ENCODE measurements at places on chromosomes 2 and 18. TPM values are rescaled to one million over a fixed set of nuclear protein-coding genes. Genes with fewer than 3 reads are reported as not detected.

DNA sequence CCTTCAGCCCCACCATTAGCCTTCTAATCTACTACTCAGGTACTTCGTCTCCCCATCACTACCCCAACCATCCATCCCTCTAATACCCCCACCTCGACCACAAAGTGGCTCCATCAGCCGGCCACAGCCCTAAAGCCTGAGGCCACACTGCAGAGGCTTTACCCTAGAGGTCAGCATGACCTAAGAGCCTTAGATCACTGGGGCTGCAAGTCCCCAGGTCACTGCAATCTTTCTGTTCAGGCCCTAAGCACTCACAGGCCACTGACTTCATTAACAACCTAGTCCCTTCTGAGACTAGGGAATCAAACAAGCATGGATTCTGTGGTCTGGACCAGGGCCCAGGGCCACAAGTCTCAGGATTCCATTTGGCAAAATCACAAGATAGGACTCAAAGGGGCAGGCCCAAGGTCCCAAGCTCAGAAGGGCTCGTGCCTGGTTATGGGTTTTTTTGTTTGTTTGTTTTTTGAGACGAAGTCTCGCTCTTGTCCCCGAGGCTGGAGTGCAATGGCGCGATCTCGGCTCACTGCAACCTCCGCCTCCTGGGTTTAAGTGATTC lies 37.0 kb upstream of the PKDCC start:
- H3K4me3 ChIP-seq, result no peak overlapping the region
- H3K27ac ChIP-seq, result no peak overlapping the region
- peaks cover 6% of the 10 kb centered on the region for H3K27me3 ChIP-seq
- no peaks in the 10 kb centered on the region for H3K36me3 ChIP-seq
- DNase-seq, result no peak

GRCh38 chr2:237742191-237742590 lies 56.4 kb upstream of the RBM44 start:
- peaks cover 41% of the 10 kb centered on the region for H3K36me3 ChIP-seq
- H3K4me3 ChIP-seq, result no peak overlapping the region
- no peak overlapping the region for H3K27ac ChIP-seq
- peaks cover 24% of the 10 kb centered on the region for H3K4me1 ChIP-seq

DNA sequence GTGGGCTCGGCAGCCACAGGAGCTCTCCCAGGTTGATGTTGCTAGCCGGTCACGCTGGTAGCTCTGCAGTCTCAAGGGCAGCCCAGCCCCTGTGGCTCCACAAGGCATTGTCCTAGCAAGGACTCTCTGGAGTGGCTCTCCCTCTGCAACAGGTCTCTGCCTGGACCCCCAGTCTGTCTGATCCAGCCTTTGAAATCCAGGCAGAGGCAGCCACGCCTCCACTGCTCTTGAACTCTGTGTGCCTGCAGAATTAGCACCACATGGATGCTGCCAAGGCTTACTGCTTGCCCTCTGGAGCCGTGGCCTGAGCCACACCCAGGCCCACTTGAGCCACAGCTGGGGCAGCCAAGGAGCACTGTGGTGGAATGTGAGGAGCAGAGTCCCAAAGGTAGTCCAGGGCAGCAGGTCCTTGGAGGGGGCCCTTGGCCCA lies 43.0 kb upstream of the FAHD2A start:
- H3K27ac ChIP-seq, result no peak overlapping the region
- H3K4me1 ChIP-seq, result no peaks in the 10 kb centered on the region
- no peak overlapping the region for H3K4me3 ChIP-seq
- peaks cover 10% of the 10 kb centered on the region for H3K27me3 ChIP-seq
- H3K36me3 ChIP-seq, result no peaks in the 10 kb centered on the region

DNA sequence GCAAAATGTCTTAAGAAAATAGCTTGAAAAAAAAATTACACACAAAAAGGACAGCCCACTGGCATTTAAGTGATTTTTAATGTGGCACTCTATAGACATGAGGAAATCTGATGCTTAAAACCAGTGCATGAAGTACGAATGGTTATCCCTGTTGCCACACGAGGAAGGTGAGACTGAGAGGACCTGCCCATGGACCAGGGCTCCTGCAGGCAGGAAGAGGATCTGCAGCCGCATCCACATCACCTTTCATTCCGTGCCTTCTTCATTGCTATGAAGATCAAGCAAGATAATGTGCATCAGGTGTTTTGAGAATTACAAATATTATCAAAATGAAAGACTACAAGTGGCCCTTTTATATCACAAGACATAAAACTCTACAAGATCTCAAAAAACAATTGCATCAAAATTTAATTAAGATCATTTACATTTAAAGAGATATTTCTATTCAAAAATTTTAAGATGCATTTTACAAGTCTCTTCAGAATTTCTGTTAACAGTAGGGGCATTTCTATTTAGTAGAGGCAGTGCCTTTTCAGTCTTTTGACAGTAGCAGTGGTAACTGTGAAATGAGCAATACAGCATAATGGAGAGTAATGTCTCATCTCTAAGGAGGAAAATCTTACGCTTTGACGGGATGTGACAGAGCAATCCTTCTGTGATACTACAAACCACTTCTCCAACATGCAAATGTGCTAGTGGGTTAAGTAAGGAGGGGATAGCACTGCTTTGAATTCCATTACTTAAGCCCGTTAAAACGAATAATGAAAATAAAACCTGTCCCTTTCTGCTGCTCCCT lies 83.4 kb downstream of the SLC5A7 start:
- H3K27ac ChIP-seq, result no peak overlapping the region
- no peaks in the 10 kb centered on the region for H3K27me3 ChIP-seq
- no peaks in the 10 kb centered on the region for H3K4me1 ChIP-seq

DNA sequence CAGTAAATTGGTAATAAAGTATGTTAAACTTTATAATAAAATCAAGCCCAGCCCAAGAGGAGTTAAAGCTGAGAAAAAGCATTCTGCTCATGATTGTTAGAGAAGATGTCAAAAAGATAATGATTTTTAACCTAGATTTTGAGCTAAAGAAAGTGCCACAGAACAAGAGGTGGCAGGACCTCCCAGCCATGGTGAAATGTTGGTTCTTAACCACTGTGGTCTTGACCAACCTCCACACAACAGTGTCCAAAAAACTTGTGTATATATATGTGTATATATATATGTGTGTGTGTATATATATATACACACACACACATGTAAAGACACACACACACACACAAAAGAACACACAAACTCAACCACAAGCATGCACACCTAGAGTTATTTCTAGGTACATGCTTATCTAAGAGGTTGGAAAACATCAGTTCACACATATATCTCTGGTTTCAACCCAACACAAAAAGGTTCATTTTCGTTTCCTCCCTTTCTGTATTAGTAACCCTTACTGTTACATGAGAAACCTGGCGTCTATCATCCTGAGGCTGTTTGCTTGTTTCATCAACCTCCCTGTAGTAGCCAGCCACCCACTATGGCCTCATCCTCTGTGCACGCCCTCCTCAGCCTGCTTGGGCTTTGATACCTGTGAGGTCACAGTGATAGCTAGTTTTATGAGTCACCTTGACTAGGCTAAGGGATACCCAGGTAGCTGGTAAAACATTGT lies 631.8 kb upstream of the ID2 start:
- H3K27me3 ChIP-seq, result no peaks in the 10 kb centered on the region
- no peak overlapping the region for H3K4me3 ChIP-seq
- H3K4me1 ChIP-seq, result peaks cover 4% of the 10 kb centered on the region
- no peak for DNase-seq
- H3K36me3 ChIP-seq, result no peaks in the 10 kb centered on the region

GRCh38 chr2:162490052-162490717 lies 146.3 kb downstream of the GCA start:
- H3K27me3 ChIP-seq, result no peaks in the 10 kb centered on the region
- no peak for DNase-seq
- no peaks in the 10 kb centered on the region for H3K36me3 ChIP-seq
- no peaks in the 10 kb centered on the region for H3K4me1 ChIP-seq

GRCh38 chr2:119760956-119761275 lies 1.2 kb downstream of the PTPN4 start:
- H3K36me3 ChIP-seq, result peaks cover 18% of the 10 kb centered on the region
- no peaks in the 10 kb centered on the region for H3K27me3 ChIP-seq
- no peak for DNase-seq
- H3K4me3 ChIP-seq, result peak overlapping the region; percentile 80

DTNA gene
- total RNA-seq, result not detected

GAL3ST2 gene
- 0.34 TPM for total RNA-seq

NBAS gene
- 31.8 TPM for total RNA-seq

SOX11 gene
- not detected for total RNA-seq

Measured in activated CD8-positive, alpha-beta T cell treated with anti-CD3 and anti-CD28 coated beads, Interleukin-2, amount 10 ng/mL, durations not matched to agents 7 days and 5 days (primary cell).